Pancreas (tissue), 10 donors: ENCODE measurements at places on chromosomes 12 and 14. TPM values are rescaled to one million over a fixed set of nuclear protein-coding genes. Genes with fewer than 3 reads are reported as not detected.

The TOMM20L gene
- not detected for total RNA-seq

GRCh38 chr14:20684662-20685456 lies 499 bp downstream of the RNASE4 start:
- peaks cover 45% of the 10 kb centered on the region for H3K4me1 ChIP-seq
- no peaks in the 10 kb centered on the region for H3K27me3 ChIP-seq
- H3K27ac ChIP-seq: peak overlapping the region; percentile 96
- H3K4me3 ChIP-seq: peak overlapping the region; percentile 19
- H3K36me3 ChIP-seq: no peaks in the 10 kb centered on the region

DNA sequence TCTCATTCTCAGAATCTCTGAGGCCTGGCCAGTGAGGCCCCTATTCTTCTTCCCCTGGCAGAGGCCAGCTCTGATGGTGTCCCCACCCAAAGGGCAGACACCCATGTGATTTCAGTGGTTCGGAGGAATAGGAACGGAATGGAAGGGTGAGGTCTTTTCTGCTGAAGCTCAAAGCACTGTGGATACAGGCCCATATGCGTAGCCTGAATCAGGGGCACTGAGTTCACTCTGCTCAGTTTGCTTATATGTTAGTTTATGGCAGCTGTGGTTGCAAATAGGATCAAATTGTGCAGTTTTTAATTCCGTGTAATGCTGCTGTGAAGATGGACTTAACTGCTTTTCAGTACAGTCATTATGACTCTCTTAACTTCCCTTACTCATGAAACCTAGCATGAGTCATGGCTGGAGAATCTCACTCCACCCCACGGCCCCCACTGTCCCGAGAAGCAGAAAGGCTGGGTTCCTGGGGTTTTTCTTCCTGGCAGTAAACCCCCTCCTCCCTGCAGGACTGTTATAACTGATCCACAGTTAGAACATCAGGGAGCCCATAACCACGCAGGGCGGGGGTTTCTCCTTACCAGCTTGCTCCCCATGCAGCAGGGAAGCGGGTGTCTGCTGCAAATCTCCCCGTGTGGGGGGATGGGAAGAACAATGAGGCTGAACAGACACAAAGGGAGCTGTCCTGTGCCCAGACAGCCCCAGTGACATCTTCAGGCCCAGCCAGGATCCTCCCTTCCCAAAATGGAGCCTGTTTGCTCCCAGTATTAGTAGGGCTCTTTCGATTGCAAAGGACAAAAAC lies 122.7 kb downstream of the SLC38A6 start:
- no peak overlapping the region for H3K4me3 ChIP-seq
- no peak overlapping the region for H3K27ac ChIP-seq
- no peak for DNase-seq
- no peaks in the 10 kb centered on the region for H3K4me1 ChIP-seq
- H3K27me3 ChIP-seq: no peaks in the 10 kb centered on the region

GRCh38 chr14:88384718-88385117 lies 739 bp upstream of the SPATA7 start:
- peaks cover 8% of the 10 kb centered on the region for H3K4me1 ChIP-seq
- DNase-seq: no peak
- H3K27me3 ChIP-seq: no peaks in the 10 kb centered on the region
- peak overlapping the region; percentile 91 for H3K4me3 ChIP-seq

DNA sequence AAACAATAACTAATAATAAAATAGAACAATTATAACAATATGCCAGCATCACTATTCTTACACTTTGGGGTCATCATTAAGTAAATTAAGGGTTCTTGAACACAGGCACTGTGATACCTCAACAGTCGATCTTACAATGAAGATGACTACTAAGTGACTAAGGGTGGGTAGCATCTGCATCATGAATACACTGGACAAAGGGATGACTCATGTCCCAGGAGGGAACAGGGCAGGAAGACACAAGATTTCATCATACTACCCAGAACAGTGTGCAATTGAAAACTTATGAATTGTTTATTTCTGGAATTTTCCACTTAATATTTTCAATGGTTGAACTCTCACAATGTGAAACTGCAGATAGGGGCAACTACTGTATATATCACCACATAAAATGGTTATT lies 19.7 kb downstream of the TSPAN19 start:
- no peaks in the 10 kb centered on the region for H3K27me3 ChIP-seq
- no peak overlapping the region for H3K27ac ChIP-seq
- H3K4me3 ChIP-seq: no peak overlapping the region
- no peak for DNase-seq

- no peak overlapping the region for H3K27ac ChIP-seq
- no peaks in the 10 kb centered on the region for H3K27me3 ChIP-seq
- DNase-seq: no peak
- H3K4me3 ChIP-seq: no peak overlapping the region
These were observed 15.8 kb upstream of the TMEM30B start for GRCh38 chr14:61296719-61297502.
